Amygdala (tissue), 56 donors: ENCODE measurements at places on chromosomes 5 and 9.

DNA sequence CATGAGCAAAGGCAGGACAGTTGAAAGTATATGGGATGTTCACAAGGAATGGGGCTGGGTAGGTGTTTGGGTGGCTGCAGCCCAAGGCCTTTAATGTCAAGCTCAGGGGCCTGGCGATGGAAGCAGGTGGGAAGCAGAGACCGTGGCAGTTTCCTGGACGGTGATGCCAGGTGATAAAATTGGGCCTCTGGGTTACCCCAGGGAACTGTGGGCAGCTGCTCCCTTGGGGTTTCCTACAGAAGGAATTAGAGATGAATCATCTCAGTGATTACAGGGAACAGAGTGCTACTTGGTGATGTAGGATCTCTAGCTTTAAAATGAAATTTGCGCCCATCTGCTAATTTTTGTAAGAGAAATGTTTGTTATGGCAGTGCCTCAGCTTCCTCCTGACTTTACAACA lies 39.2 kb downstream of the TSTD2 start:
- DNase-seq, result no peak

DNA sequence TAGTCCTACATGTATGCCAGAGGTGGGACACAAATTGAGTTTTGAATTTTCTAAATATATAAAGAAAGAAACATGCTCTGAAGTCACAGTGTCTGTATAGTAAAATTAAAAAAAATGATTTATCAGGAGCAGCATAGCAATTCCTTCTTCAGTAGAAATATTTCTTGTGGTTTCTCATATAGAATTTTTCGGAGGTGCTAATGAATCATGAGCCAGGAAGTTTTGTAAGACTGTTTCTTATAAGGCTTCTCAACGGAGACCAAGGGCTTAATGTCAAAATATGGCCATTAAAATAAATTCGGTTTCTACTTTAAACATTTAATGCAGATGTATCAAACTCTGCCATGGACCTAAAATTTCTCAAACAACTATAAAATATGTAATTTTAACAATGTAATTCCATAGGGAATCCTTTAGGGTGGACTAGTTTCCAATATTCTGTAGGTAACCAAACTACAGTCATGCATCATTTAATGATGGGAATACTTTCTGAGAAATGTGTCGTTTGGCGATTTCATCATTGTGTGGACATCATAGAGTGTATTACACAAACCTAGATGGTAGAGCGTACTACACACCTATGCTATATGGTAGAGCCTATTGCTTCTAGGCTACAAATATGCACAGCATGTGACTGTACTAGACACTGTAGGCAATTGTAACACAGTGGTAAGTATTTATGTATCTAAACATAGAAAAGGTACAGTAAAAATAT lies 66.3 kb downstream of the ANKRD55 start:
- DNase-seq, result no peak

DNA sequence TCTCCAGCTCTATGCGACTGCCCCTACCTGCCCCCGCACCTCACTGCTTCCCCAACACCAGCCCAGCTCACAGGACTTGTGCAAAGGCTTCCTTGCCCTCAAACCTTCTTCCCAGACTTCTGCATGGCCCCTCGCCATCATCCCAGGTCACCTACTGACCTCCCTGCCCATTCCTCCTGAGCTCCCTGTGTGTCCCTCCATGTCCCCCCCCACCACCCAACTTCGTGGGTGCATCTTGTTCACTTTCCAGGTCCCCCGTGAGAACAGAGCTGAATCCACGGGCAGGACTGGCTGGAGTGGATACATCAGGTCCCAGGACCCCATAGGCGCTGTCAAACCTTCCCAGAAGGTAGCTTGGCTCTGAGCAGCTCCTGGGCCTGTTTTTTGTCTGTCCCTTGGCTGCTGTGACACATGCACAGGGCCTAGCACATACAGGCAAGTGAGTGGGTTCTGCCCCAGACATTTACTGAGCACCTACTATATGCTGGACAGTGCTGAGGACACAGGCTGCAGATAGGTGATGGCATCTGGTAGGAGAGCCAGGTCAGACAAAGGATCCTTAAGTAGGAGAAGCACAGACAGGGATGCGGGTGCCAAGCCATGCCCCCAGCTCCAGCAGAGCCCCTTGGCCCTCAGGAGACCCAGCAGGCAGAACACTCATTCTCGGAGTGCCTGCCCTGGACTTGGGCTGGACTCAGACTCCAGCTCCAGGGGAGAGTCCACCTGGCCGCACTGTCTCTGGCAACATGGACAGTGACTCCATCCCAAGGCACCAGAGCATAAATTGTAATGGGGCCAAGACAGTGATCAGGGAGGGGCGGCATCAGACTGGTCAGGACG lies 15.0 kb downstream of the NINJ1 start:
- no peak for DNase-seq

DNA sequence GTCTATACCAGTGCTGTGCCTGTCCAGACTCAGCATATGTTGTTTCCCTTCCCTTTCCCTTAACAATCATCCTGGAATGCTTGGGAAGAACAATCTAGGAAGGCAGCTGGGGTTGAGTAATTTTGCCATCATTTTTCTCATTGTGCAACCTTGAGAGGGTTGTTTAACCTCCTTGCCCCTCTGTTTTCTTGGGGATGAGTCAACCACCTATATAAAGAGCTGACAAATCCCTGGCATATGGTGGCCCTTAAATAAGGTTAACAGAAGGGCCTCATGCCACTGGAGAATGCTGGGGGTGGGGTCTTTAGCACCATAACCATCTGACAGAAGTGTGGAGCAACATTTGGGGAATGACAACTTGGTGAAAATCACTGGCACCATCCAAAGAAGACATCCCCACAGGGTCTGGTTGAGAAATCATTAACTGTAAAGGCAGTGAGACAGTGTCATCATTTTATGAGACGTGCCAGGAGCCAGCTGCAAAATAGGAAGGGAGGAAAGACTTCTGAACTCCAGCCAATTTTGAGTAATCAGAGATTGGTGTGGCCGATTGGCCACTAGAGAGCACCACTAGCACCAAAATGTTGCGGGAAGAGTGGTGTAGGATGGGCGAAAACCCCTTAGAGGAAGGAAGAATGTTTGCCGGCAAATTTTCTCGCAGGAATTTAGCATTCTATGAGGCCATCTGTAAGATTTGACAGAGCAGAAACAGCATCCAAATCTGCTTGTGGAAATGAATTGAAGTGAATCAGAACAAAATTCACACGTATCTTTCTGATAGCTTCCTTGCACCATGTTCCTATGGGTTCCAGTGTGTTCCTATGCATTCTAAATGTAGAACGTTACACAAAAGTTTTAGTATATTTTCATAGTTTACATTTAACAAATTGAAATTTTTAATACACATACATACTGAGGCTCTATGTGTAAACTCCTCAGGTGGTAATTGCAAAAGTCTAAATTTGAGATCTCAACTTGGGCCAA lies 113.8 kb downstream of the MSX2 start:
- peak; percentile 5 for DNase-seq

GRCh38 chr9:135769489-135770202 lies 67.7 kb downstream of the KCNT1 start:
- no peak for DNase-seq

- DNase-seq, result no peak
Observed at GRCh38 chr9:136309101-136309801, 5.4 kb upstream of the CCDC187 start.

DNA sequence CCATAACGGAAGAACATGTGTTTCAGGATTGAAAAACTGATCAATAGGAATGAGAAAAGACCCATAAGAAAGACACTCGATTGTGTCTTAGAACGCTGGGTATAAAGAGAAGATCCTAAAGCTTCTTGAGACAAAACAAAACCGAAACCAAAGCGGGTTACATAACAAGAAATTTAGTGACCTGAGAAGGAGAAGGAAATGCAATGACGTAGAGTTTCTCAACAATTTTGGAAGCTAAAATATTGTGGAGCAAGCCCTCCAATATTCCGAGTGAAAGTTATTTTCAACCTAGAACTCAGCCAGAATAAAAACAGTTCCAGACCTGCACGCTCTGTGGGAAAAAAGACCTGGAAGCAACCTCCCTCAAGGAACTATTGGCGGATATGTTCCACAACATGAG lies 81.9 kb upstream of the FREM1 start:
- no peak for DNase-seq

GRCh38 chr5:93122446-93122845 lies 458.6 kb downstream of the NR2F1-AS1 start:
- no peak for DNase-seq

DNA sequence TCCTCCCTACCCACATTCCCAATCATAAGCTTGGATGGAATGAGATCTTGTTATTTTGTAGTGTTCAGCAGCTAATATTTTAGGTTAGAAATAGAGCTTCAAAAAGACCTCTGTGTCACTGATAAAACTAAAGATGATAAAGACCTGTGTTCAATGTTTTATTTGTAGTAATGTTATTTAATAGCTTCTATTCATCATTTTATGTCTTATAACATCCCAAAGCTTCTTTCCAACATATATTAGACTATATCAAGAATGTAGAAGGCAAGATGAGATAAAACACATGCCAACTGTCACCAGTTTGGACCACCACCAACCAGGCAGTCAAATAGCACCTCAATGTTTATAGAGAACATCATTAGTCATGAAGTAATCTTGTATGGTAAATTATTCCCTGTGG lies 409.5 kb upstream of the ITGA1 start:
- DNase-seq, result no peak

- DNase-seq, result no peak
Observed at GRCh38 chr9:96327694-96328352, 25.8 kb upstream of the HSD17B3 start.

GRCh38 chr5:79229357-79230174 lies 6.4 kb upstream of the JMY start:
- no peak for DNase-seq

DNA sequence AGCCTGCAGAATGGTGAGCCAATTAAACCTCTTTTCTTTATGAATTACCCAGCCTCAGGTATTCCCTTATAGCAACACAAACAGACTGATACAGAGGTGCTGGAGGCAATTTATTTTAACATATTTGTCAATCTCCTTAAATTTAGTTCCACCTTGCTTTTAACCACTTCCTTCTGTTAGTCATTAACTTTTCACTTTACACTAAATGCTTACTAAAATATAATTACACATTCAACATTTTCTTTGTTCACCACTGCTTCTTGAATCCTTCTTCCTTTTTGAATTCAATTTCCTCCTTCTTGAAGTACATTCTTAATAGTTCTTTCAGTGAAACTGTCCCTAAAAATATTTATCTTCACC lies 39.4 kb downstream of the LYRM7 start:
- no peak for DNase-seq

GRCh38 chr9:89544279-89544661 lies 46.4 kb upstream of the SEMA4D start:
- no peak for DNase-seq

- DNase-seq, result no peak
Observed at GRCh38 chr5:4023091-4023752, 427.6 kb downstream of the IRX1 start.

DNA sequence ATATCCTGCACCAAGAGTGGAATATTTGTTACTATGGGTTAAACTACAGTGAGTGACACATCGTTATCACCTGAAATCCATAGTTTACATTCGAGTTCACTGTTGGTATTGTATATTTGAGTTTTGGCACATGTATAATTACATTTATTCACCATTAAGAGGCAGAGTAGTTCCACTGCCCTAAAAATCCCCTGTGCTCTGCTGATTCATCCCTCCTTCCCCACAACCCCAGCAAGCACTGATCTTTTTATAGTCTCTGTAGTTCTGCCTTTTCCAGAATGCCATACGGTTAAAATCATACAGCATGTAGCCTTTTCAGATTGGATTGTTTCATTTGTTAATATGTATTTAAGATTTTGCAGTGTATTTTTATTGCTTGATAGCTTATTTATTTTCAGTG lies 495.2 kb downstream of the DIRAS2 start:
- DNase-seq, result no peak

GRCh38 chr9:127119320-127119709 lies 3.1 kb downstream of the ANGPTL2 start:
- no peak for DNase-seq

DNA sequence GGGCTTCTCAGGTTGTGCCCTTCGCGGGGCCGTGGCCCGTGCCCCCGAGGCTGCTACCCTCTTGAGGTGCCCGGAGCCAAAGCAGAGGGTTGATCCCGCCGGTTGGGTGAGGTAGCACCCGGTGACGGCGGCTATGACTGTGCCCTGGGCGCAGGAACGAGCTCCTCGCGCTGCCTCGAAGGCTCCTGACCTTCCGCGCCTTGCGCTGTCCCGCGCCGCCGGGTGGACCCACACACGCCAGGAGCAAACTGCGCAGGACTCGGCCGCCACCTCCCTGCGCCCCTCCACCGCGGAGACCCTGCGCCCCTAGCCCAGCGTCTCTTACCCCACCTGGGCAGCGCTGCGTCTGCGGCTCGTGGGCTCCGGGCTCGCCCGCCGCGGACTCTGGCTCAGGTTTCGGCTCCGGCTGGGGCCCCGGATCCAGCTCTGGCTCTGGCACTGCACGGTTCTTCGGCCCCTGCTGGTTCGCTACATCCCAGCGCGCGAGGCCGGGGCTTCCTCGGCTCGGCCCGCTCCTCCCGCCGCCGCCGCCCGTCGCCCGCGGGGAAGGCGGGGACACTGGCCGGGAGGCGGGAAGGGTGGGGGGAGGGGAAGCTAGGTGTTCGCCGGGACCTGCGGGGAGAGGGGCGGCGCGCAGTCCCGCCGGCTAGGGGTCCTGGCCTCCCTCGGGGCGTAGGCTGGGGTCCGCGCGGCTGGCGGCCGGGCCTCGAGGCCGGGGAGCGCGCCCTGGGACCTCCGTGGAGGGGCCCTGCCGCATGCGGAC lies 5.4 kb upstream of the PITX1 start:
- no peak for DNase-seq

DNA sequence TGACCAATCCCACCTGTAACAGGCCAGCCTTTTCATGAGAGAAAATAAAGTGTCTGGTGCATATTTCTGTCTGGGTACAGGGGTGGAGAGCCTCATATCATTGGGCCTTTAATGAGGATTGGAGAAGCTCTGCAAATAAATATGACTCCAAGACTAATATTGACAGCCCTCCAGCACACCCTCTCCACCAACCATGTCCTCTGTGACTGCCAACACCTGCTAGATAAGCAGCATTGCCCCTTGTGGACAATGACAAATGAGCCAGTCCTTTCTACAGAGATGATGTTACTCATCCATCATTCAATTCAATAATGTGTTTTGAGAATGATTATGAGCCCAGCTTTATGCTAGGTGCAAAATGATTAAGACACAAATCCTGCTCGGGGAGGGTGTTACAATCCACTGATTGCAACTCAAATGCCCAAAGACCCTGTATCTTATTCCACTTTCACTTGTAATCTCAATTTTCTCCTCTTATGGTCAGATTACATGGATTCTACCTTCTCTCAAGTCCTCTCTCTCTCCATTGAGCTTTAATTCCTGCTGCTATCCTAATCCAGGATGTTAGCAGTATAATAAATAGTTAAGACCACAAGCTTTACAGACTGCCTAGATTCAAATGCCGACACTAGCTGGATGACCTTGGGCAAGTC lies 2.1 kb upstream of the GFRA3 start:
- DNase-seq, result no peak

DNA sequence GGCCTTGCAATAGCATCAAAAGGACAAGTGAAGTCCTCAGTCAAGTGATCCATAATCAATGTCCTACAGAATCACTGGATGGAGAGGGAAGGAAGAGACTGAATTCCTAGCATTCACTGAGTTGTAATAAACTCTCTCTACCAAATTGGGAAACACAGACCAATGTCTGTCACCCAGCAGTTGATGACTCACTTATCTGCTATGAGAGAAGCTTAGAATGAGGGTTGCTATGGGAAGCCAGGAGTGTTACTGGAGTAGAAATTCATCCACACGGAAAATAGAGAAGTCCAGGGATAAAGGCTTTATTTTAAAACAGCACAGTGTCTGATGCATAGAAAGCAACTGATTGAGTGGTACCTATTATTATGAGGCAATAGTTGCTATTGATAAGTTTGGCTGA lies 407.4 kb downstream of the BRINP1 start:
- no peak for DNase-seq

- DNase-seq, result peak; percentile 7
Observed at GRCh38 chr5:50969151-50970031, 303.0 kb downstream of the PARP8 start.
